ENCODE measurements at places on chromosomes 7 and 10. TPM values are rescaled to one million over a fixed set of nuclear protein-coding genes. Genes with fewer than 3 reads are reported as not detected.

GRCh38 chr10:75211007-75211691 is 553 bp downstream of the VDAC2 start:
- DNase-seq = peak; percentile 86
- H3K27me3 ChIP-seq = no peaks in the 10 kb centered on the region
- peaks cover 35% of the 10 kb centered on the region for H3K4me1 ChIP-seq

Gene CNTNAP2
- total RNA-seq = 0.62 TPM

DNA sequence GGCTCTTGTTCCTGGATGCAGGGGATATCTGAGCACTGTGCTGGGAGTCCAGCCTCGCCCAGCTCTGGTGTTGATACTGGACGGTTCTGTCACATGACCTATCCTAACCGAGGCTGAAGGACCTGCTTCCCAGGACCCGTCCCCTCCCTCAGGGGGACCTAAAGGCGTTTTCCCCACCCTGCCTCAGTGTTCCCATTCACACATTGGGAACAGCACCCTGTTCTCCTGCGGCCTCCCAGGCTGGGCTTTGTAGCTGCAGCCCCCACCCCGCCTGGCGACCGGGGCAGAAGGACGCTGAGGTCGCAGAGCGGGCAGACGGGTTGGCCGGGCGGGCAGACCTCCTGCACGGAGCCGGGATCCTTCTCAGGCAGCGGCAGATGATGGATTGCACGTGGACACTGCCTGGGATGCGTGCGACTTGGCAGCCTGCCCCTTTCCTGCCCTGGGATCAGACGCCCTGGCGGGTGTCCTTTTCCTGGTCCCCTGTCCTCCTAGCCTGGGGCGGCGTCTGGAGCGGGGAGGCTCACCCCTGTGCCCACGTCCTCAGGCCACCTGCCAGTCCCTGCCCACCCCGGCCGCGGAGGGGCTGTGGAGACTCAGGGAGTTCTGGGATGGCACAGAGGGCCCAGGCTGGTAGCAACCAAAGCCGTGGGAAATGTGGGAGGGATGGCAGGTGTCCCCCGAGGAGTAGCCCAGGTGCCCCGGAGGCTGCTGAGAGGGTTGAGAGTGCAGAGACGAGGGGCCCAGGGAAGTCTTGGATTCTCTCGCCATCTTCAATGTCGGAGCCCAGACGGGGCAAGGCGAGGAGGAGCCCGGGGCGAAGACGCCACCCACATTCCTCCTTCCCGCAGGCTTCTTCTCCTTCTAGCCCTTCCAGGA is 17.2 kb upstream of the PSMG3 start:
- peaks cover 75% of the 10 kb centered on the region for H3K27me3 ChIP-seq
- no peak for DNase-seq
- no peak overlapping the region for H3K4me3 ChIP-seq
- H3K4me1 ChIP-seq = no peaks in the 10 kb centered on the region
- H3K36me3 ChIP-seq = no peaks in the 10 kb centered on the region
- no peak overlapping the region for H3K27ac ChIP-seq

DNA sequence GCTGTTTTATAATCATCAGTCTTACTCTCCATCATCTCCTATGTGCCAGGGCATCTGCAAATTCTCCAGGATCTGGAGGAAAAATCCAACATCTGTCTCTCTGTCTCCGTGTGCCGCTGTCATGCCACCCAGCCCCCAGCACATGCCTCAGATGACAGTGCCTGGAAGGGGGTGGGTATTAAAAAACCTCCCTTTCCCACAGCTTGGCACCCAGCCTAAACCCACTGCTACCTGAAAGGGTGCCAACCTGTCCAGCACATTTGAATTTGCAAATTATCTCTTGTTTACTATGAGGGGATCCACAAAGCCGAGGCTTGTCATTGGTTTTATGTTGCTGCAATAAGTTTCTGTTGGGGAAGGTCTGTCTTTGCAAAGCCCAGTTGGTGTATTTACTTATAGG is 73.1 kb downstream of the EMX2 start:
- no peak overlapping the region for H3K27ac ChIP-seq
- DNase-seq = no peak
- H3K4me3 ChIP-seq = no peak overlapping the region

Gene FOXI2
- total RNA-seq = not detected

Gene CCDC136
- 26.5 TPM for total RNA-seq

Data from K562 (cell line).